ENCODE measurements at places on chromosomes 6 and 20.

GRCh38 chr6:25279748-25280343 lies 672 bp downstream of the CARMIL1 start:
- no peak for DNase-seq

GRCh38 chr20:44028868-44029847 lies 114.5 kb downstream of the TOX2 start:
- no peak for DNase-seq

GRCh38 chr20:39886650-39887190 lies 802.3 kb downstream of the MAFB start:
- no peak for DNase-seq

- DNase-seq, result no peak
Measured at GRCh38 chr6:28002161-28002560, 45.1 kb downstream of the OR2B6 start.

DNA sequence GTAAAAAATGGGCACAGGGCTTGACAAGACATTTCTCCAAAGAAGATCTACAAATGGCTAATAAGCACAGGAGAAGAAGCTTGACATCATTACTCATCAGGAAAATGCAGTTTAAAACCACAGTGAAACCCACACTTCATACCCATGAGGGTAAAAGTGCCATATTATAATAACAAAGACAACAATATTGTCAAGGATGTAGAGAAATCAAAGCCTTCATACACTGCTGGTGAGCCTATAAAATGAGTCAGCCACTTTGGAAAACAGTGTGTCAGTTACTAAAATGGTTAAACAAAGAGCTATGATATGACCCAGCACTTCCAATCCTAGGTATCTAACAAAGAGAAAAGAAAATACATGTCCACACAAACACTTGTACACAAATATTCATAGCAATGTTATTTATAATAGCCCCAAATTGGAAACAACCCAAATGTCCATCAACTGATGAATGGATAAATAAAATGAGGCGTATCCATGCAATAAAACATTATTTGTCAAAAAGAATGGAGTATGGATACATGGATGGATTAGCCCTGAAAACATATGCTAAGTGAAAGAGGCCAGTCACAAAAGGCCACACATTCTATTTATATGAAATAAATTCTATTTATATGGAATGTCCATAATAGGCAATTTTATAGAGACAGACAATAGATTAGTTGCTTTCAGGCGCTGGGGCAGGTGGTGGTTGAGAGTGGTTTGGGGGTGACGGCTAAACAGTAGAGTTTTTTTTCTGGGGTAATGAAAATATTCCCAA lies 11.5 kb upstream of the IL20RA start:
- no peak for DNase-seq

- DNase-seq, result no peak
Measured at GRCh38 chr6:26400626-26401025, 1.4 kb upstream of the BTN3A1 start.

DNA sequence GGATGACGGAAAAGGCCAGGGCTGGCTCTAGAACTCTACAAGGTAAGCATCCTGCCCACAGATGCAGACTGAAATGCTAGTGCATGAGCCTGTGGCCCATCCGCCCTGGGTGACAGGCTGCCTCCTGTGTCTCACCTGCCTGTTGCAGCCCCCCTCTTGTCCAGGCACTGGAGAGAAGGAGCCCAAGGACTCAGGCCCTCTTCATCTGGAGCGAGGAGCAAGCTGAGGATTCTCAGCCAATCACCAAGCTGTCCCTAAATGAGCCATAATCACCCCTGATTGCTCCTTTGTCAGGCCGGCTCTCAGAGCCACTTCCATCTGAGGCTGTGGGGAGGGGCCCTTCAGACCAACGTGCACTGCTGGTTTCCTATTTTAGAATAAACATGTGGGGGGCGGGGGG lies 10.0 kb upstream of the SLC32A1 start:
- no peak for DNase-seq

- DNase-seq, result no peak
Measured at GRCh38 chr20:3765171-3765882, 2.2 kb downstream of the ADISSP start.

DNA sequence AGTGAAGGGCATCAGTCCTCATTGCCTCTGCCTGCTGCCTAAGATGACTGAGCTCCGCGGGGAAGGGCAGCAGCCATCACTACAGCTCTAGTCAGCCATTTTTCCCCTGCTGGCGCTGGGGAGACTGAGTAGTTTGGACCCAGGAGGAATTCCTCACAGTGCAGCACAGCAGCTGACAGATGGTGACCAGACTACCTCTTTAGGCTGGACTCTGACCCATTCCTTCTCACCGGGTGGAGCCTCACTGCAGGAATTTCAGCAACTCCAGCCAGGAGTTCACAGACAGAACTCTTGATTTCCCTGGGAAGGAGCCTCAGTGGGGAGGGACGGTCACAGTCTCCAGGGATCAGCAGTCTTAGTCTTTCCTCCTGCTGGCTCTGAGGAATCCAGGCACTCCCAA lies 492.0 kb upstream of the MMS22L start:
- DNase-seq, result no peak

DNA sequence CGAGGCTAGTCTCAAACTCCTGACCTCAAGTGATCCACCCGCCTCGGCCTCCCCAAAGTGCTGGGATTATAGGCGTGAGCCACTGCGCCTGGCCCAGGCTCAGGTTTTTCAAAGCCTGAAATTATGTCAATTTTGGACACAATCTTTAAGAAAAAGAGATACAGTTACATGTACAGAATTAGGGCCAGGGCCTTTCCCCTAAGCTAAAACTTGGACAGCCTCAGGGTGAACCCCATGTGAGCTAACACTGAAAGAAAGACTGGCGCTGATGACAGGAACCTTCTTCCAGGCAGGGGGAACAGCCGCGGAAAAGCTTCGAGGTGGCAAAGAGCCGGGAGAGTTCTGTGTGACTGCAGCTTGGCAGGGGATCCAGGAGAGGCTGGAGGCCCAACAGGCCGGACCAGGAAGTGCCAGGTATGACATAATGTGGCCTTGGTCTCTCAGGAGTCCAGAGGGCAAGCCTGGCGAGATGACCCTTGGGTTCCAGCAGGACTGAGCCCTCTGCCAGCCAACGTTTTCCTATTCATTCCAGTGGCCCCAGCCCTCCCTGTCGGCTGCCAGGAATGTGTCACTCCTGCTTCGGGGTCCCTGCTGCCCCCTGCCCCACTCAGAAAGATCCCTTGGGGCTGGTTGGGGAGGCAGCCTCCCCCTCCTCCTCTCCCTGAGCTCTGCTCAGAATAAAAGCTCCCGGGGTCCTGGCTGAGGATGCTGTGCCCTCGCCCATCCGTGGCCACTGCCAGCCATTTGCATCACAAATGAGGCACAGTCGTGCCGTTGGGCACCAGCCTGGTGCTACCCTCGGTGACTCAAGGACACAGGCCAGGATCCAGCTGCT lies 37.3 kb downstream of the RBM38 start:
- no peak for DNase-seq

DNA sequence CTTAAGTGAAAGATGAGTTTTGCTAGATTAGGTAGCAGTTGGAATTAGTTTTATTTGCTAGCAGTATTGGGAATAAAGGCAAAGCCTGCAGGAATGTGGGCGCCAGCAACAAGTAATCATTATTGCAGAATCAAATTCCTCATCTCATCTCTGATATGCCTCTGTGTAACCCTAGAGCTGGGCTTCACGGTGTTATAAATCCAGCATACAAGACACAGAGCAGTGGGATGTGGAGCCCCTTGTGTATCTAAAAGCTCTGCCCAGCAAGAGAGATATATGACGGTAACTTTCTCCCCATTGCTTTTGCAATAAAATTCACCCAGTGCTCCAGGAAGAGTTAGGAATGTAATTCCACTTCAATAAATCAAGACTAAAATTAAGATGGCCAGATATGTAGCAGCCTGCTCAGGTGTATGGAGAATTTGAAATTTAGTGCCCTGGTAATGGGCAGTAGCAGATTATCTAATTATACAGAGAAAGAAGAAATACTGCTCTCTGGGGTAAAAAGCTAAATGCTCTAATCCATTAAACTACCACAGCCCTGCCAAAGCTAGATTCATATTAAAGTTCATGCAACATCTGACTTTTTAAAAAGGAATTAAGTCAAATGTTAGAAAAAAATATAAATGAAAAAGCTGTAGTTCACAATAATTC lies 5.6 kb upstream of the BLOC1S5 start:
- no peak for DNase-seq

DNA sequence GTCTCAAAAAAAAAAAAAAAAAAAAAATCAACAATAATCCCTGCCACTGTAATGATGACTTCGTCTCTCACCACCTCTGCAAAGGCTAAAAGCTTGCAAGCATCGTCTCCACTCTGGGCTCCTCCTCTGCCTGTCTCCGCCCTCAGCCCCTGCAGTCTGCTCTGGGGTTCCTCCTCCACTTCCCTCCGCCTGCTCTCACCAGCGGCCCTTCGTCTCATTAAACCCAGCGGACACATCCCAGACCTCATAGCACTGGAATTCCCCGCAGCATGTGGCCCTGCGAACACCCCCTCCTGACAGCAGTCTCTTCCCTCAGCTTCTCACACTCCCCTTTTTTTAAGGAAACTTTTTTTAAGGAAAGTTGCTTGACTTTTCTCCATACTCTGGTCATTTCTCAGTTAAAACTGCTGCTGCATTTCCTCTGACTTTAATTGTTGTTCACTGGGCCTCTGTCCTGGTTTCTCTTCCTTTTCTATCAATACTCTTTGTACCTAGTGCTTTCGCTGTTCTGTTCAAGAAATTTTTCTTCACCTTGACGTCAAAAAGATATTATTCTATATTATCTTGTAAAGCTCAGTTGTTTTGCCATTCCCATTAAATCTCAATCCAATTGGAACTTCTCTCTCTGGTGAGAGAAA lies 70.9 kb upstream of the PLEKHG1 start:
- DNase-seq, result no peak

- DNase-seq, result no peak
Measured at GRCh38 chr6:56890683-56891429, 64.1 kb upstream of the BEND6 start.

GRCh38 chr20:60060593-60060992 lies 102.4 kb downstream of the CDH26 start:
- DNase-seq, result no peak

- DNase-seq, result no peak
Measured at GRCh38 chr6:106574741-106575458, 54.4 kb downstream of the RTN4IP1 start.

GRCh38 chr20:54794110-54794509 lies 318.7 kb downstream of the DOK5 start:
- no peak for DNase-seq

DNA sequence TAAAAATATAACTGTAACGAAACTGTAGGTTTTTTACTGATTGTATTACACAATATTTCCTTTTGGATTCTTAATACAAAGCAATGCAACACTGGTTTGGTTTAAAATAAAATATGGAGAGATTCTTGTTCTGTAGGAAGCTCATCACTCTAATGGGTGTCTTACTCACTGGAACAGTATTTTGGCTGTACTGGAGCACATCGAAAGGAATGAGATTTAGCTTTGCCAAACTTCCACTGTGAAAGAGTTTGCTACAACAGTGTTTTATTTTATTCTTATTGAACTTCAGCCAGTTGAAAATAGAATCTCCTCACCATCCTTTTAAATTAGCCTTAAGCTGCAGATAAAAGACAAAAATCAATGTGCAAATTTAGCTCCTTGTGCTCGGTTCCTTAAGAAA lies 230.7 kb upstream of the QKI start:
- DNase-seq, result no peak

DNA sequence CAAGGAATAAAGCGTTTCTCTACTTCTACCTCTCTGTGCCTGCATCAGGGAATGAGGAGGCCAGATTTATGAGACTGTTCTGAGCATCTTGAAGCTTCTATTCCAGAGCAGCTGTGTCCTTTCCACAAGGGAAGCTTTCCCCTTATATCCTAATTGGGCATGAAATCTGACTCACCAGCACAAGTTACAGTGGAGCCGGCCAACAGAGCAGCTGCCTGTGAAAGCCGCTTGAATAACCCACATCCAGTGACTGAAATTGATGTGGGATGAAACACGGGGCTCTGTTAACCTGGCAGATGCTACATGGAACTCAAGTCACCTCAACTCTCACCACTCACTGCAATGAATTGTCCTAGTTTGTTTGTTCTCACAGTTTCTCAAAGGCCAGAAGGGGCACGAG lies 400.3 kb downstream of the TFAP2A start:
- no peak for DNase-seq

DNA sequence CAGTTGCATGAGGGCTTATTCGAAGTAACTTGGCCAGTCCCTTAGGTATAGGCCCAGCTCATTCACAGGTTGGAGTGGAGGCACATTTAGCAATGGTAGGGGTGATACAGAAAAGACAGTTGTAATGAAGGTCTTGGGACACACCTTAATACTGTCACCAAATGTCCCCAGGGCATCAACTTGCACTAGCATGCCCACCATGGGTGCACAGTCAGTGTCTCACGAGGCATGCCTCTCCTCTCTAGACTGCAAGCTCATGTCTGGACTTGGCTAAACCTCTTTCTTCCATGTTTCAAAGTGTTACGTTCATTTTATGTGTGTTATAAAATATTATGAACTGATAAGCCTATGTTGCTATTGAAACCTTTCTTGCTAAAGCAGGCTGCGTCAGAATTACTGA lies 124.0 kb upstream of the ECI2 start:
- DNase-seq, result no peak
